ENCODE measurements at places on chromosomes 7 and 10.

DNA sequence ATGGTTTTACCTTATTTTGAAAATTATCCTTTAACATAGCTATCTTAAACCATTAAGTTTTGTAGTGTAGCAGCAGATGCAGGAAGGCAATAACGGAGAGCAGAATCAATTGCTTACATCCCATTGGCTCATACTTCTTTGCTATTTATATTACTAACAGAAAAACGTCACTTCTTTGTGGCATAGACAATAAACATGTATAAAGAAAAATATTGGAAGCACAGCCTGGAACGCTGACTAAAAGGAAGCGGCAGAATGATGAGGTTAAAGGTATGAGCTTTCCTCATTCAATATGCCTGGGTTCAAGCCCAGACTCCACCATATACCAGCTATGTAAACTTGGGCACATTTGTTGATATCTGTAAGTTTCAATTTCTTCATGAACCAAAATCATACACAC, 24.0 kb upstream of the BMPER start:
- DNase-seq: no peak

GRCh38 chr10:11230498-11231167, 213.0 kb downstream of the CELF2 start:
- DNase-seq: no peak

DNA sequence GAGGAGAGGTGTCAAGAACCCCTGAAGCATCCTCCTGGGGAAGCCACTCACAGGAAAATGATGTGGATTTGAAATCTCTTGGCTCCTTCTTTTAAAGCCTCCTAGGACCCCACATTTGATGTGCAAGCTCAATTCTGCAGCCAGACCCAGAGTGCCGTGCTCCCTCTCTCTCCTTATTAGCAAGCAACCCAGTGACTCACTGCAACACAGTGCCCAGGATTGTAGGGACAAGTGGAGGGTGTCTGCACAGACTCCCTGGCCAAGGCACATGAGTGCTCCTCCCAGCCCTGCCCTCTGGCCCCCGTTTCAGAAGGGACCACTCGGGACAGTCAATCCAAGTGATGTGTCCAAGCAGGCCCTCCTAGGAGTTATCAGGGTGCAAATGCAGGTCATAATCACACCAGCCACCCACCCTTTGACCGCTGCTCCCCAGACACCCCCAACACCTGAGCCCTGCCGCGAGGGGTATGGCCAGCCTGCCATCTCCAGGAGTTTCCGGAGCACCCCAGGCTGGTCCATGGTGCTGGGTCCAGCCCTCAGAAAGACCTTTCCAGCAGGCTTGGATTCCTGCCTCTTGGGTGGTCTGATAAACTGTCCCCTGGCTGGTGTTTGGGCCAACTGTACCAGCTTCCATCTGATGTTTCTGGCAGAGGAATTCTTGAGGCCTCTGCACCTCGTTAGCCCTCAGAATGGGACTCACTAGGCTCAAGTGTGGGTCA, 54.5 kb upstream of the CXCL12 start:
- no peak for DNase-seq

DNA sequence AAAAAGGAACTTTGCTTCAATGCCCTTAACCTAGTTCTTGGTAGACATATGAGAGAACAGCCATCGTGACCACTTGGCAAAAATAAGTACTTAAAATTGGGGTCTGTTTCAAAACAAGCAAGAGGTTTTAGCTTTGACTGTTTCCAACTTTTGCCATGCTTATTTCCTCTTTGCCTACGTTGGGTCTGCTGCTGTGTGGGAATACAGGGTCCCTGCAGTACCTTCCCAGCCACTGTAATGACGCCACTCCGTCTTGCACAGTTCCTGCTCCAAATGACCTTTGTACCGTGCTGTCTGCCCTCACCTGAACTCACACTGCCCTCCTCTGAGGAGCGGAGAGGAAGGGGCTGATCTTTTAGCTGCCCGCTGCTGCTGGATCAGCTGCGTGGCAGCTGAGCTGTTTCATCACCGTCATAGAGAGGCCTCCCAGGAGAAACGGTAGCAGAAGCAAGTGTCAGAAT, 133.1 kb downstream of the MAPK8 start:
- DNase-seq: no peak

- DNase-seq: peak; percentile 79
These were observed 6.5 kb downstream of the AHR start for GRCh38 chr7:17304926-17305325.

GRCh38 chr7:154898973-154899855, 103.7 kb downstream of the PAXIP1 start:
- DNase-seq: no peak

DNA sequence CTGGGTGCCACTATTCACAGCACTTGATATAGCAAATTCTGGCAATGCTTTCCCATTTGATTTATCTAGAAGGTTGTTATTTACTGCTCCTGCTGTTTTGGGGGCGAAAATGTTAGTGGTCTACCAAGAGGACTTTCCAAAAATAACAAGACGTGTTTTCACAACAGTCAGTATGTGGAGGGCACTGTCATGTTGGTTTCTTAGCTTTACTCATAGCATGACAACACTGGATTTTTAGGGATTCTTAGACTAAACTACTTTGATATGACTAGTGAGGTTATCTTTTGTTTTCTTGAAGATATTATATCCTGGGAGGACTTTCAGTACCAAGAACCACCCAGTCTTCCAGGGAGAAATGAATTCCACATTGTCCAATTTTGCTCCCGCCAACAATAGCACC, 49.4 kb downstream of the NUDCD3 start:
- DNase-seq: no peak

- DNase-seq: peak; percentile 70
These were observed 307.3 kb downstream of the CAMK1D start for GRCh38 chr10:12656518-12657142.

- no peak for DNase-seq
These were observed 35.3 kb downstream of the SMURF1 start for GRCh38 chr7:99108613-99109012.

DNA sequence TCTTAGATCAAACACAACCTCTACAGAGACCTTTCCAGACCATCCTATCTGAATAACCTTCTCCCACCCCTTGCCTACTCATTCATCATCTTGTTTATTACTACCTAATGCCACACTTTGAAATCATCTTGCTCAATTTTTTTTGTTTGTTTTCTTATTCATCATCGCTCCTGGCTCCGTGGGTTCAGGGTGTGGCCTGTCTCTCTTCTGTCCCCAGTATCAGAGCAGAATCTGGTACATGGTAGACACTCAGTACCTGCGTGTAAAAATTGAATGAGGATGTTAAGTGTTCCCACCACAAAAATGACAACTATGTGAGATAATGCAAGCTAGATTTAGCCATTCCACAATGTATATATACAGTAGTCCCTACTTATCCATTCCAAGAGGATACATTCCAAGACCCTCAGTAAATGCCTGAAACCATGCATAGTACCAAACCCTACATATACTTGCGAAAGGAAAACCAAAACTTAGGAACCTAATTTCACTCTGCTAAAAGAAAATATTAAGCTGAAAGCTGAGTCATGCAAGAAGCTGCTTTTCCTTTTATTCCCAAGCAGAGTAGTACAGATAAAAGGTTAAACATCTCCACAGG, 72.1 kb upstream of the SEC61G start:
- no peak for DNase-seq

DNA sequence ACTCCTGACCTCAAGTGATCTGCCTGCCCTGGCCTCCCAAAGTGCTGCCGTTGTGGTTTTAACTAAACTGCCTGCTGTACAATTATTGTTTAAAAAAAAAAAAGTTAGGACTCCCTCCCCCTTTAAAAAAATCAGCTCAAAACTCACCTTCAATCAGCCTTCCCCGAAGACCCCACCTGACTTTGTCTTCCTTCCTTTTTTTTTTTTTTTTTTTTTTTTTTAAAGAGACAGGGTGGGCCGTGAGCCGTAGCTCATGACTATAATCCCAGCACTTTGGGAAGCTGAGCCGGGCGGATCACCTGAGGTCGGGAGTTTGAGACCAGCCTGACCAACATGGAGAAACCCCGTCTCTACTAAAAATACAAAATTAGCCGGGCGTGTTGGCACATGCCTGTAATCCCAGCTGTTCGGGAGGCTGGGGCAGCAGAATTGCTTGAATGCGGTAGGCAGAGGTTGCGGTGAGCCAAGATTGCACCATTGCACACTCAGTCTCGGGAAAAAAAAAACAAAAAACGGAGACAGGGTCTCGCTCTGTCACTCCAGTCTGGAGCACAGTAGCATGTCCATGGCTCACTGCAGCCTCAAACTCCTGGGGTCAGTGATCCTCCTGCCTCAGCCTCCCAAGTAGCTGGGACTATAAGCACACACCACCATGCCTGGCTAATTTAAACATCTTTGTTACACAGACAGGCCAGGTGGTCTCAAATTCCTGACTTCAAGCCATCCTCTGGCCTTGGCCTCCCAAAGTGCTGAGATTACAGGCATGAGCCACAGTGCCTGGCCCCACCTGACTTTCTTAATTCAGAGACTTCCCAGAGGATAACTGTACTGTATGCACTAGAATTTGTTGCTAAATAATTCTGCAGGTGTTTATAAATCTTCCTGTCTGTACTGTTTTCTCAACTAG, 3.2 kb downstream of the FIS1 start:
- no peak for DNase-seq

GRCh38 chr10:44260286-44260928, 124.5 kb downstream of the CXCL12 start:
- DNase-seq: no peak

- DNase-seq: no peak
These were observed 29.1 kb downstream of the DPCD start for GRCh38 chr10:101617102-101617823.

- DNase-seq: no peak
These were observed 638 bp downstream of the BRAT1 start for GRCh38 chr7:2554661-2555111.

GRCh38 chr10:73653701-73654100, 2.1 kb downstream of the SYNPO2L start:
- DNase-seq: peak; percentile 3

GRCh38 chr7:144384555-144385245, 18.8 kb downstream of the NOBOX start:
- DNase-seq: peak; percentile 93

DNA sequence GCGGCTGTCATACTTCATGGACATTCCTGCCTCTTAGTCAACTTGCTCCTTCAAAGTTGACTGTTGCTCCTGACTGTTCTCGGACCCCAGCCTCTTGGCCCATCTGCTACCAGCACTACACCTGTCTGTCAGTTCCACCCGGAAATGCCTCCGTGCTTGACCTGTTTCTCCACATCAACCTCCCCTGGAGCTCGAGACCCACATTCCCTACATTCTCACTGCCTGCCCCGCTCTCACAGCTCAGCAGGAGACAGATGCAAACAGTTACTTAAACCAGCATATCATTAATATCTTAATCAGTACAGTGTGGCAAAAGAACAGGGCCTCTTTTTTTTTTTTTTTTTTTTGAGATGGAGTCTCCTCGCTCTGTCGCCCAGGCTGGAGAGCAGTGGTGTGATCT, 174.3 kb downstream of the NRP1 start:
- peak; percentile 81 for DNase-seq

DNA sequence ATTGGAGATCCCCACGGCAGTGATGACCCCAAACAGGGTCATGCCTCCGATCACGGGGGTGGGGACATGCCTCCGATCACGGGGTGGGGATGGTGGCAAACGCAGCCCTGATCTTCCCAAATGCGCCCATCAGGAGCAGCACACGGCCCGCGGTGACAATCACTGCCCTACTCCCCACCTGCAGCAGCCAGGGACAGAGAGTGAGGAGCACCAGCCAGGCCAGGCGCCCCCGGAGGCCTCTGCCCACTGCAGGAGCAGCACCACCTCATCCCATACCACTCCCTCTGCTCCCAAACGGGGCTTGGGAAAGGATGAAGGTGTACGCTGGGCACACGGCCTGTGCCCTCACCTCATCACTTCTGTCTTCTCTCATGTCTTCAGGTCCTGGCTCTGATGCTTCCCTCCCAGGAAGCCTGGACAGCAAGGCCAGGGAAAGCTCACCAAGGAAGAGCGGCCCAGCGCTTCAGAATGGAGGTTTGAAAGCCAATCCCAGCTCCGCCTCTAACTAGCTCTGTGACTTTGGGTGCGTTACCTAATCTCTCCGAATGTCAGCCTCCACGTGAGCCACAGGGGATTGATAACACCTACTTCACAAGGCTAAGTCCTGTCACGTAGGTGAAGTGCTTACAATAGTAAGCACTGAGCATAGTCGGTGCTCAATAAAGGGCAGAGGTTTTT, 37.1 kb downstream of the STRA8 start:
- DNase-seq: no peak

GRCh38 chr7:54663603-54664234, 95.3 kb downstream of the SEC61G start:
- DNase-seq: no peak

DNA sequence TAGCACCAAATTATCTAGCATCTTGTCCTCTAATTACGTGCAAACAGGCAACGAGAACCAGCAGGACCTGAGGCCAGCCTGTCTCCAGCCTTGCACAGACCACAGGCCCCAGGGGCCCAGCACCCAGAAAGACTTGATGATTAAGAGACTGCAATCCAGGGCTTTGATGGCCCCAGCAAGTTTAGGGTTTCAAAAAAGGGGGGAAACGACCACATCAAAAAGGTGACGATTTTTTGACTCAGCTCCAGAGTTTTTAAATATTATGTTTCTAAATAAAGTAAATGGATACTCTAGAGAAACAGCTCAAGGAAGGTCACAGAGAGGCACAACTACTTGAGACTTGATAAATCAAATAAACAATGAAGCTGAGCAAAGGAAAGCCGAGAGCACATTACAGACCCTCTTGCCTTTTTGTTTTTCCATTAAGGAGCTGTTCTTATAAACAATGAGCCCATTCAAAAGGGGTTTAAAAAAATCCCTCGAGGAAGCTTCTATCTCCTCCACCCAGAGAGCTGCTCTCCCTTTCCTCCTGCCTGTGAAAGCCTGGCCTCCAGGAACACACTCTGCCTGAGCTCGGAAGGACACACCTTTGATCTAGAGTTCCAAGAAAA, 44.1 kb downstream of the GLI3 start:
- DNase-seq: no peak

DNA sequence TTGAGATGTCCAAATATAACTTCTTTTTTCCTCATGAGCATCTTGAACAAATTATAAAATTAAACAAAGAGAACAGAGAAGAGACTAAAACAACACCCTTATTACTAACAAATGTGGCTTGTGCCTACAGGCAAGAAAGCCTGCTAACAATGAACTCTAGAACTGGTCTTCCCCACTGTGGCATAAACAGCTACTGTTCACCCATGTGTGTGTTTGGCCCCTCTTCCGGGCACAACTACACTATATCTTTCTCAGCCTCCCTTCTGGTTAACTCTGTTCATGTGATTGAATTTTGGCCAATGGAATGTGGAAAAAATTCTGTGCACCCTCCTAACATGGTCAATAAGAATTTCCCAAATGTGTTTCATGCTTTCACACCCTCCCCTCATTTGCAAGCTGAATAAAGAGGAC, 117.0 kb downstream of the KBTBD2 start:
- no peak for DNase-seq

- DNase-seq: no peak
These were observed 99.1 kb downstream of the SAMD9 start for GRCh38 chr7:93018716-93019115.

DNA sequence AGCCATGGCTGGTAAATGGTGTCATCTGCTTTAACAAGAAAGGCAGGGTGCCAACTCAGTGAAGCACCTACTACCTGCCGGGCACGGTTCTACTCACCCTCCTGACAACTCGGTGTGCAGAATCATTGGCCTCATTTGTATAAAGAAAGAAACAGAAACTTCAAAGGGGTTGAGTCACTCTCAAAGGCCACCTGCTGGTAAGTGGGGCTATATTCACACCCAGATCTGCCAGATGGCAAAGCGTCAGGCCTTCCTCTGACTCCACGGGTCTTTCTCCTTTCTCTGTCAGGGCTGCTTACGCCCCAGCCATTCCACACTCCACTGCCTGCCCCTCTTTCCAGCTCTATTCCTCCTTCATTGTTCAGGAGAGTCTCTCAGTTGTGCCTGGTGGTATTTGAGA, 309.2 kb downstream of the GFRA1 start:
- peak; percentile 23 for DNase-seq

- DNase-seq: no peak
These were observed 57.2 kb upstream of the STRIP2 start for GRCh38 chr7:129376778-129377700.

Measured in kidney glomerular epithelial cell (primary cell).